ENCODE measurements at places on chromosomes 13 and 19.

DNA sequence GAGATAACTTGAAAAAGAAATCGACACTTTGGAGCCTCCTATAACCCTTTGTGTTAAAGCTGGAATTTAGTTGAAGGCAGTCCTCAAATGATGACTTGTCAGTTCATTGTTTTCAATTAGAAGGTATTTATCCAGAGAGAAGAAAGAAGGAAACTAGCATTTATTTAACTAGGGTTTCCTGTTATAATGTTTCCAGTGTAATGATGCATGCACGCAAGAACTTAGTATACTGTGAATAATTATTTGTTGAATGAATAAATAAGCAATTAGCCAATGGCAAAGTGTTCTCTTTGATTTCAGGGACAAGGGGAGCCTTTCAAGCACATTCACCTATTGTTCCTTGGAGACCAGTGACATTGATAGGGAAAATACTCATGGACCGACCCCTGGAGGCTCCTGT is 307.4 kb downstream of the KLF5 start:
- no peak for DNase-seq

GRCh38 chr19:35766571-35767104 is 8.7 kb downstream of the PROSER3 start:
- DNase-seq: no peak

- DNase-seq: peak; percentile 82
Observed at GRCh38 chr19:40465025-40465556, 454 bp downstream of the BLVRB start.

- no peak for DNase-seq
Observed at GRCh38 chr19:906480-906879, 6.5 kb downstream of the R3HDM4 start.

DNA sequence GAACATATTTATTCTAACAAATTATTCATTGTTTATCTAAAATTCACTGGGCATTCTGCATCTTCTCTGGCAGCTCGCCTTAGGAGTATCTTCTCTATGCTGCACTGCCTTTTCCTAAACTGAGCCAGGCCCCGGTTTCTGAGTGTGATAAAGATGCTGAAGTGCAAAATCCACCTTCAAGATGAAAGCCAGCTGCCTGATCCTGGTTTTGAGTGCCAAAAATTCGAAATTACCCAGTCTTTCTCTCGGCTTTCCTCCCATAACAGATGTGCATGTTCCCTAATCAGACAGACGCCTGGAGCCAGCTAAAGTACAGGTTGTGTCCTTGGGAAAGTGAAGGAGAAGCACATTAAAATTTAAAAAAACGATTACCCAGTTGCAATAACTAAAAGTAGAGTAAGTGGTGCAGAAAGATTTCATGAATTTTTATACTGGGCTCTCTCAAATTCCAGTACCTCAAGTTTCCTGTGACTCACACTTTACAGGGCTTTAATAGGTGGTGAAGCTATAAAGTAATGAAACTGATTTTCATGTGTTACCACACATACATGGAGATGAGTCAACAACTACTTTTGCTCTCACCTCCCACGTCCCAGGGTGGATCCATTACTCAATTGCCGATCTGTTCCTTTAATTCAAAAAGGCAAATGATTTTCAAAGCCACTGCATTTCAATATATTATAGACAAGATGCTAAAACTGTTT is 65.0 kb upstream of the GTF2F2 start:
- DNase-seq: peak; percentile 31

GRCh38 chr19:15780610-15781418 is 6.6 kb upstream of the OR10H5 start:
- DNase-seq: no peak

DNA sequence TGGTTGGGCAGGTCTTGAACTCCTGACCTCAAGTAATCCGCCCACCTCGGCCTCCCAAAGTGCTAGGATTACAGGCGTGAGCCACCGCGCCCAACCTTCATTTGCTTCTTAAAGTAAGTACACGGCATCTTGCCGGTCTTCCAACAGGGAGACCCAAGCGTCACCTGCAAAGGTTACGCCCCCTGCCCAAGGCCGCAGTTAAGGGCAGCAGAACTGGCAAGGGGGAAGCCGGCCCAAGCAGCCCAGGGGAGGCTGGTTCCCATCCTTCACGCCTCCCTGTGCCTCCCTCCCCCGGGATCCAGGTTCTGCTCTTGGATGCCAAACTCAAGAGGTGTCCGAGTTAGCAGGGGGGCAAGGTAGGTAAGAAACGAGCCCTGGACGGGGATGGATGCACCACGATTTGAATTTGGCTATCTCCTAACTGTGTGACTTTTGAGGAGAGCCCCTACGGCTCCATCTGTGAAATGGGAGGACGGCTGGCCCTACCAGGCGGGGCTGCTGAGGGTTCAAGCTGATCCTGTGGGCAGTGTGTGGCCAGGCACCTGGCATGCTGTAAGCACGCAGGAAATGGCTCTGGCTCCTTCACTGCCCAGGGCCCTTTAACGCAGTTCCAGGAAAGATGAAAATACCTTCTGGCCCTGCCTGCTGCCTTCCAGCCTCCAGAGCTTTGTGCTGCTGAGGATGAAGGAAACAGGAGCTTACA is 9.0 kb downstream of the RFX1 start:
- no peak for DNase-seq

DNA sequence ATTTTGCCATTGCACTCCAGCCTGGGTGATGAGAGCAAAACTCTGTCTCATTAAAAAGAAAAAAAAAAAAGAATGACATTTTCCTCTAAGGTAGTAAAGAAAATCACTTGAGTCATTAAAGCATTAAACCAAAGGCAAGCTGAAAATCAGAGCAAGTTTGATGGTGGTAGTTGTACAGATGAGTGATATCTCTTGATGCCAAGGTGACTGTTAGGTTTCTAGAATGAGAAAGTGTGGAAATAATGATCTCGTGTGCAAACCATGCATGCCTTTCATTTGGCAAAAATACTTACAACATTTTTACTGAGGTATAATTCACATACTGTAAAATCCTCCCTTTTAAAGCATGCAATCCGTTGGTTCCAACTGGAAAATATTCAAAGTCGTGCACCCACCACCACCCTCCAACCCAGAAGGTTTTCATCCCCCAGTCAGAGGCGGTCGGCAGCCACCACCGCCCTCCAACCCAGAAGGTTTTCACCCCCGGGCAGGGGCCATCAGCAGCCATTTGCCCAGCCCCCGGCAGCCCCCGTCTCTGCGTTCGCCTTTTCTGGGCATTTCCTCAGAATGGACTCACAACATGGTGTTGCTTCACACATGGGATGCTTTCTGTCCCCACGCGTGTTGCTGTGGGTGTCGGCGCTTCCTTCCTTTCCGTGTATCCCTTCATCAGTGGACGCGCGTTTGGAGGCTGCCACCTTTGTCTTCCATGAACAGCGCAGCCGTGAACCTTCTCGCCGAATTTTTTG is 90.2 kb downstream of the ATP11A start:
- no peak for DNase-seq

GRCh38 chr19:7980168-7980567 is 25.3 kb downstream of the ELAVL1 start:
- DNase-seq: no peak

DNA sequence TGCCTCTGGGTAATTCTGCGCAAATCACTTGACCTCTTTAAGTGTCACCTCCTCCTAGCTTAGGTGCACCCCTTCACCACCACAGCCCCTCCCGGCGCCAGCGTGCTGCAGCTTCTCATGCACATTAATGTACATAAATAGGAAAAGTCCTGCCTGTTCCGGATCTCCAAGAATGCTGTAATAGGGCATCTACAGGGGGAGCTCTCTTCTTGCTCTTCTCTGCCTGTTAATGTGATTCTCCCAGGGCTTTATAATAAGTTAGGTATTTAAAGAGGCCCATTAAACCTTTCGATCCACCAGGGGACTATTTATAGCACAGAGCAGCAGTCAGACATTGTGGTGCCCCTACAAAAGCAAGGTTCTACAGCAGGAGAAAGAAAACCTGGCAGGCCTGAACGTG is 35.3 kb downstream of the SOX1 start:
- no peak for DNase-seq

DNA sequence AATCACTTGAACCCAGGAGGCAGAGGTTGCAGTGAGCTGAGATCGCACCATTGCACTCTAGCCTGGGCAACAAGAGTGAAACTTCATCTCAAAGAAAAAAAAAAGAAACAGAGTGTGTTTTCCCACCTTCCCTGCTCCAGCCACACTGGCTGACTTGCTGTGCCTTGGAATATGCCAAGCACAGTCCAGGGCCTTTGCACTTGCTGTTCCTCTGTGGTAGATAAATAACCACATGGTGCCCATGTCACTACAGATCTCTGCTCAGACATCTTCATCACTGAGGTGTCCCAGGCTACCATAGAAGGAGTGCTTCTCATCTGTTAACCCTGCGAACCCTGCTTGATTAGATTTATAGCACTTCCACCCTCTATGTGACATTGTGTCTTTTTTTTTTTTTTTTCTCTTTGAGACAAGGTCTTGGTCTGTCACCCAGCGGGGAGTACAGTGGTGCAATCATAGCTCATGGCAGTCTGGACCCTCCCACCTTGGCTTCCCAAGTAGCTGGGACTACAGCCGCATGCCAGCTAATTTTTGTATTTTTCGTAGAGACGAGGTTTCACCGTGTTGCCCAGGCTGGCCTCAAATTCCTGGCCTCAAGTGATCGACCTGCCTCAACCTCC is 10.4 kb downstream of the SMARCA4 start:
- DNase-seq: no peak

Data from KBM-7 (cell line).